Activated T-helper 1 cell treated with Interleukin-2 at 50 U/mL for 16 hours (primary cell): ENCODE measurements at places on chromosomes 12 and 14.

DNA sequence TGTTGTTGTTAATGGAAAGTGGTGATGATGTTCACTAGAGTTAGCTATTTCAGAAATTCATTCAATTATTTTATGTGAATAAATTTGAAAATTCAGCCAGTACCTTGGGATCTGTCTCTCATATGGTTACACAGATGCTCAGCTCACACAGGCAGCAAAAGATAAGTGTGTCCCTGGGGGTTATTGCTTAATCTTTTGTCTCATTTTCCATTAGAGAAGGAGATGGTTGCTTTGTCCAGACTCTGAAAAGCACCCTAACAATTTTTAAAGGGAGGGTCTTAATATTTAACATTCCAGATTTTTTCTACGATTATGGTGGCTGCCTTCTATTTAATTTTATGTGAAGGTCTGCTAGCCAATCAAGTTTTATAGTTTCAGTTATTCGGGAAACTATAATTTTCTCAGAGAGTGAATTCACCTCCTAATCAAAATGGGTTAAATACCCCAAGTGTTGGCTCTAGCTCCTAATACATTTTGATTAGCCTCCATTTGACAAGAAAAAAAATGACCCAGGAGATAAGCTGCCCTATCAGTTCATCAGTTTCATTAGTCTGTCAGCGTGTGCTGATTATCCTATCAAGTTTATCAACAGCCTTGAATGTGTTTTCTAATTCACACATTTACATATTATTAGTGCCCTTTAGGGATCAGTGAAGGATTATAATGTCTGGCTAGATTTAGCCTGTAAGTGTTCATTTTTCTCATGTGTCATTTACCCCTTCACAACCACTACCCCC is 282.1 kb downstream of the TMTC2 start:
- no peak for DNase-seq

- DNase-seq = no peak
Observed at GRCh38 chr12:70400124-70400523, 34.0 kb downstream of the KCNMB4 start.

DNA sequence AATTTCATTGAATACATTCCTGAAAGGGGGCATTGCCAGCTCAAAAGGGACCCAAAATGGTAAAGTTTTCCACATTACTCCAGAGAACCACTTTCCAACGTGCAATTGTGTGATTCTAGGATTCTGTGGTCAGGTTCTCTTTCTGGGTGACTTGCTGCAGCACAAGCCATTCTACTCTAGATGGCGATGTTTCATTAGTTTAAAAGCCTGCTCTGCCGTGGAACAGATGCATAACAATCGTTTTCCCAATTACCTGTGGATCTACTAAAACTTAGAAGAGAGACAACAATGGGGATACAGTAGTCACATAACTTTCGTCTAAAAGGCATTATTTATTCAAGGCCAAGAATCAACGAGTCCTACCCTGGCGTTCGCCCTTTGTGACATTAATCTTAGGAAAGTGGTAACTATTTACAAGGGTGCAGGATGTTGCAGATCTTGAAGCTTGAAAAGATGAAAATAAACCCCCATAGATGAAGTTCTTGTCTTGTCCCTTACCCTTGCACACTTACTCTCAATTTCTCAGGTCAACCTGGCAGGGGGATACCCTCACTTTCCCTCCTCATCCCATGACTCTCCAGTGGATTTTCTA is 400.9 kb downstream of the SNAPC1 start:
- no peak for DNase-seq

DNA sequence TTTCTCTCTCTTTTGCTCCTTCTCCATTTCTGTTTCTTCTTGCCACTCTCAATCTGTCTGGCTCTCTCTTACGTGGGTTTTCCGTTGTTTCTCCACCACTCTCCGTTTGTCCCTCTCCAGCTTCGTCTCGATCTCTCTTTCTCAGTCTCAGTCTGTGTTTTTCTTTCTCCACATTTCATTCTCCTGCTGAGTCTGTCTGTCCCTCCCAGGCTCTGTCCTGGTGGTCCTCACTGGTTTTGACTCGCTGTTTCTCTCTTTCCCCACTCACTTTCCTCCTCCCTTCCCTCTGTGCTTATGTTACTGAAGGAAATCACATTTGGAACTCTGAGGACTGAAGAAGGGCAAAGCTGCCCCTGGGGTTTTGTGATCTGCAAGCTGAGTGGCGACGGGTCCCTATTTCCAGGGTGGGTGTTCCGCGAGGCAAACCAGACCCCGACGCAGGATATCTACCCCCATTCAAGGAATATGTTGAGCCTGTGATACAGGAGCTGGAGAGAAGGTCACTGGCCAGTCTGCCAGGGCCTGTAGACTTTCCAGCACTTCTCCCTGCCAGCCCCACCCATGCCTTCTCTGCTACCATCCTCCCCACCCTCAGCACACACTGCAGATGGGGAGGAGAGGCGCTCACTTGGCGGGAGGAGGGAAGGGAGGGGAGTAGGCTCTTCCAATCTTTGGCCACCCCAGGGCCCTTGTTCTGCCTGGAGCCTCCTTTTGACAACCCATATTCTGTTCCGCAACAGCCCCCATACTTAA is 102.7 kb upstream of the MAP1LC3B2 start:
- DNase-seq = no peak

GRCh38 chr12:97984974-97985580 is 522.5 kb downstream of the RMST start:
- no peak for DNase-seq

GRCh38 chr12:70590051-70590450 is 47.2 kb downstream of the PTPRB start:
- DNase-seq = peak; percentile 10

DNA sequence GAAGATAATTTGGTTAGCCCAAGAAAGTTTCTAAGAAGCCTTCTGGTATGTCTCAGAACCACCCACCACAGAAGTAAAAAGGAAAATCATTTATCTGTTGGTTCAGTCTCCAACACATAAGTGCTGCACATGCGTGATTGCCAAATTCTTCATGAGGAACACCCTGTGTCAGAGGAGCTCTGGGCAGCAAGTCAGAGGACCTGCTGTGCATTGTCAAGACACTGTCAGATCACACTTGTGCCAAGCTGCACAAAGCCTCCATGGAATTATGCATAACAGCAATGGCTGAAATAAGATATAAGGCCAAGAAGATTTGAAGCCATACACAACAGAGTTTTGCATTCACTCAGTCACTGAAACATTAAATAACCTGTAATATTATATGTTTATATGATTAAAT is 1304.7 kb upstream of the FLRT2 start:
- no peak for DNase-seq

GRCh38 chr12:123013185-123014095 is 33.0 kb downstream of the ARL6IP4 start:
- DNase-seq = no peak

- no peak for DNase-seq
Observed at GRCh38 chr14:61811882-61812346, 49.7 kb downstream of the SNAPC1 start.

GRCh38 chr12:71158361-71158882 is 623 bp upstream of the TSPAN8 start:
- DNase-seq = no peak

GRCh38 chr14:92832137-92832700 is 38.1 kb downstream of the GOLGA5 start:
- no peak for DNase-seq
